Inflammatory macrophage (primary cell): ENCODE measurements at places on chromosomes 16 and 17.
A peak's percentile ranks its signal among the peaks of the same experiment; 100 is the strongest.

GRCh38 chr16:49800876-49801275, 55.0 kb downstream of the ZNF423 start:
- DNase-seq = peak; percentile 2

DNA sequence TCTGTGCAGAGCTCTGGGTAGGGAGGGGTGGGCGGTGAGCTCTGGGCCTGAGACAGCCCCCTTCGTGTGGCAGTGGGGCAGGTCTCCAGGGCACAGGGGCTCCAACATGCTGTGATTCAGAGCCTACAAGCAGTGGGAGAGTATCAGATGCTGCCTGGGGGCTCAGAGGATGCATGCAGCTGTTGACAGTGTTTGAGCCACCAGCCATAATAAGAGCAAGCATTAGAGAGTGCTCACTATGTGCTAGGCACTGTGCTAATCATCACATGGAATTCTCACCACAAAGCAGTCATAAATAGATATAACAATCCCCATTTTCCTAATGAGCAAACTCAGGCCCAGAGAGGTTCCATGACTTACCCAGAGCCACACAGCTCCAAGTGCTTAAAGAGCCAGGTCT, 8.1 kb downstream of the PDK2 start:
- no peak for DNase-seq

GRCh38 chr16:13920510-13920818, 510 bp downstream of the ERCC4 start:
- DNase-seq = no peak

DNA sequence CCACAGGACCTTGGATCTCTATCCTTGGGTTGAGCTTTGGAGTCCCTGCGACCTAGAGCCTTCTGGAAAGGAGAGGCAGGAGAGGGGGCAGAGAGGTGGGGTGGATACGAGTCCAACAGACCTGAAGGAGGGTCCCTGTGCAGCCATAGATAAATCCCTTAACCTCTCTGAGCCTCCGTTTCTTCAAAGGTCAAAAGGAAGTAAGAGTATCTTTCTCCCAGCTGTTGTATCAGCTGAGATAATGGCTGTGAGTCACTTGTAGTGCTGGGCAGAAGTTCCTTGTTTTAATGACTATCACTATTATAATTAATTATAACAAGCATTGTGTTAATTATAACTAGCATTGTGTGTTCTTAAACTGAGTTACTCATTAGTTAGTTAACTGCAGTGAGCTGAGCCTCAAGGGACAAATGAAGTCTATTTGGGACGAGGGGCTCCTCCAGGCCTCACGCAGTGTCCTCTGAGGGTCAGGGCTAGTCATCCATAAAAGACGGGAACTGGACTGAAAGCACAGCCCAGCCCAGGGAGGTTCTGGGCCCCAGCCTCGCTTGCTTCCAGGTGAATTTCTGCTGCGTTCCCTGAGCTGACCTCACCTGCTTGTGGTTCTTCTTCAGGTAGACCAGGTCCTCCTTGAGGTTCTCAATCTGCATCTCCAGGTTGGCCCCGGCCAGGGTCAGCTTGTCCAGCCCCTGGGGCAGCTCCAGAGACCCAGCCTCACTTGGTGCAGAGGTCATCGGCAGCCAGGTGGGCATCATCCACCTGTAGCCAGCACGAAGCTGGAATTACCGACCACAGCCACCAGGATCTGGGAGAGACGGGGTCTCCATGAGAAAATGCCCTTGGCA, 5.7 kb upstream of the KRT17 start:
- DNase-seq = peak; percentile 47

GRCh38 chr17:14579716-14580115, 278.8 kb downstream of the HS3ST3B1 start:
- no peak for DNase-seq

- DNase-seq = no peak
Measured at GRCh38 chr17:4334776-4335584, 31.5 kb downstream of the UBE2G1 start.

GRCh38 chr17:8409966-8410882, 12.6 kb upstream of the RNF222 start:
- DNase-seq = peak; percentile 89

GRCh38 chr17:44389723-44390202, 314 bp upstream of the ITGA2B start:
- DNase-seq = peak; percentile 75

DNA sequence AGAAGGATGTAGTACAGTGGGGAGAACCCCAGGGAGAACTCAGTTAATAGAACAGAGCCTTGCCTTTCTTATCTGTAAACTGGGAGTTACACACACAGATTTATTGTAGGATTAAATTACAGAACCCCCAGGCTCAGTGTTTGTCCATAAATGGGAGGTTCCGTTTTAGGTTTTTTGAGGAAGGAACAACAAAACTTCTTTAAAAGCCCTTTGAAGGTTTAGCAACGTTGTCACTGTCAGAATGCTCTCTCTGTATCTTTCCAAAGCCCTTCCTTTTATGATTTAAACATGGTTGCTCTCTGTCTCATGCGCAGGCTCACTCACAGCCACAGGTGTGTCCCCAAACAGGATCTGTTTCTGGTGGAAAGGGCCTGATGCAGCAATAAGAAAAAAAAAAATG, 9.4 kb upstream of the GNA13 start:
- DNase-seq = peak; percentile 51

GRCh38 chr16:787978-788398, at the start of gene RPUSD1:
Gene RPUSD1 (minus strand): TSS chr16:788381. CDS start chr16:787737, 644 bp downstream.
- DNase-seq = no peak

DNA sequence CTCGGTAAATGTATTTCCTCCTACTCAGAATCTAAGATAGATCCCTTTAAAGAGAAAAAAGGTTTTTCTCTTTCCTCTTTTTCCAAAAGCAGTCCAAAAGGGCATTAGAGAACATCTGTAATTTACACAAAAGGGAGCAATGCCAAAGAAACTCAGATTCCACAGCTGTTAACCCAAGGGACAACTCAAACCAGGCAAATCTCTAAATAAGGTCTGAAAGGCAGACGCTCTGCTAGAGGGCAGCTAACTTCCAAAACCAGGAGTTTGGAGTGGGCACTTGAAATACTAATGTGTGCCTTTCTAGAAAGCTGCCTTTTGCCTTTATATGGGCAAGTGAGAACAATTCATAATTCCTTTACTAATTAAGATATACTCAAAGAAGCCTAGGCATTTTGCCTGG, 435.7 kb downstream of the ZFHX3 start:
- DNase-seq = no peak

DNA sequence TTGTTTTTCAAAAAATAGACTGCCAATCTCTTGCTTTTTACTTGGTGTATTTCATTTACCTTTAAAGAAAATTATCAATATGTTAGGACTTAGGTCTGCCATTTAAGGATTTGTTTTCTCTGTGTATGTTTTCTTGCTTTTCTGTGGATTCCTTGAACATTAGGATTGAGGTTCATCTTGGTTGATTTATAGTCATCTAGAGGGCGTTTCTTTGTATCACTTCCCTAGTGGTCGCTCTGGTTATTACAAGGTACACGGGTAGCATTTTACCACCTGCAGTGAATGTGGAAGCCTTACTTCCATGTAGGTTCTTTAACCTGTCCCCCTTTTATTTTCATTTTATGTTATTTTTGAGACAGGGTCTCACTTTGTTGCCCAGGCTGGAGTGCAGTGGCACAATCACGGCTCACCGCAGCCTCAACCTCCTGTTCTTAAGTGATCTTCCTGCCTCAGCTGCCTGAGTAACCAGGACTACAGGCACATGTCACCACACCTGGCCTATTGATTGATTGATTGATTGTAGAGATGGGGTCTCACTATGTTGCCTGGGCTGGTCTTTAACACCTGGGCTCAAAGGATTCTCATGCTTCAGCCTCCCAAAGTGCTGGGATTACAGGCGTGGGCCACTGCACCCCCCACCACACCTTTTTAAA, 35.2 kb upstream of the CBX4 start:
- DNase-seq = peak; percentile 39

- no peak for DNase-seq
Measured at GRCh38 chr17:80774643-80775281, 216.9 kb upstream of the CHMP6 start.

DNA sequence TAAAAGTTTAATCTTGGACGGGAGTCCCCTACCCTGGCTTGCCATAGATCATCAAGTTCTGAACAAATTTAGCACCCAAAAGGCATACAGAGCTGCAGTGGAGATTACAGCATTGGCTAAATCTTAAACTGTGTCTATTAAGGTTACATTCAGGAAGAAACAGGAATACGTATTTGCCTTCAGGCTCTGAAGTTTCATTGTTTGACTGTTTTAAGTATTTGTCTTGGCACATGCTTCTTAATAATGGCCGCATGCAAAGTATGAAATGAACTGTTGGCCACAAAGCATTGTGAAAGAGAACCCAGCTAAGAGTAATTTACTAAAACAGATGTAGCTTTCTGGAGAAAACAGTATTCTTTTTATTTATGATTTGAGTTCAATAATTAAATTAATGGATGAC, 63.9 kb upstream of the CNEP1R1 start:
- DNase-seq = no peak

DNA sequence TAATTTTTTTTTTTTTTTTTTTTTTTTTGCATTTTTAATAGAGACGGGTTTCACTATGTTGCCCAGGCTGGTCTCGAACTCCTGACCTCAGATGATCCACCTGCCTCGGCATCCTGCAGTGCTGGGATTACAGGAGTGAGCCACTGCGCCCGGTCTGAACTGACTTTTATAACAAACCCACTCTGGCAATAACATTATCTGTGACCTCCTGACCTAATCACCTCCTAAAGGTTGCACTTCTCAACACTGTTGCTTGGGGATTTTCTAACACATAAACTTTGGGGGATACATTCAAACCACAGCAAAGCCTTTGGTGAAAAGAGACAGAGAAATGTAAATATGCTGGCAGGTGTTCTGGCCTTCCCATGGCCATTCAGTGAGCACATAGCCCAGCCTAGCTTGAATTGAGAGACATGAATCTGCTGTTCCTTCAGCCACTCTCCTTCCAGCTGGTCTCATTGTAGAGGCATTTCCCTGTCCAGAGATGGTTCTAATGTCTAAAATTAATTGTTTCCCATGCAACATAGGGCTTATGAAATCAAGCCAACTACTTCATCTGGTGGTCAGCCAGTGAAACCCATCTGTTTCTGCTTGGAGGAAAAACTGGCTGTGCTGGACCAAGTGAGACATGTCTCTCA, 28.3 kb downstream of the LYRM1 start:
- DNase-seq = no peak

- no peak for DNase-seq
Measured at GRCh38 chr17:63949576-63950250, 17.6 kb upstream of the CD79B start.

GRCh38 chr17:4184811-4185210, 41.8 kb downstream of the CYB5D2 start:
- DNase-seq = no peak

DNA sequence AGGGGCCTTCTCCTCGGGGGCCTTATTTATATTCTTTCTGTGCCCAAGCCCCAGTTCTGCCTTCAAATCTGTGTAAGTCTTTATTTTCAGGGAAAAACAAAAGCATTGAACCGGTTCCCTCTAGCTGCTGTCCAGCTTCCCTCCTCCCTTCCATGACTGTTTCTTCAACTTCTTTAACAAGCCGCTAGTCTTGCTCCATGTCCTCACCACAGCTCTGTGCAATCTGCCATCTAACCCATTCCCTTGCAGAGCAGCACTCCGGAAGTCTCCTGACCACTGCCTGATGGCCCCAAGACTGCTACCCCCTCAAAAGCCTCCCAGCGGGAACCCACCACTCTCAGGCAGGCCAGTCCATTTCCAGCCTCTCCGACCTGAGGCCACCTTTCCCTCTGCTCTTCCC, 16.9 kb downstream of the EMC8 start:
- peak; percentile 39 for DNase-seq

- DNase-seq = no peak
Measured at GRCh38 chr16:20879175-20880040, 20.8 kb downstream of the DCUN1D3 start.

DNA sequence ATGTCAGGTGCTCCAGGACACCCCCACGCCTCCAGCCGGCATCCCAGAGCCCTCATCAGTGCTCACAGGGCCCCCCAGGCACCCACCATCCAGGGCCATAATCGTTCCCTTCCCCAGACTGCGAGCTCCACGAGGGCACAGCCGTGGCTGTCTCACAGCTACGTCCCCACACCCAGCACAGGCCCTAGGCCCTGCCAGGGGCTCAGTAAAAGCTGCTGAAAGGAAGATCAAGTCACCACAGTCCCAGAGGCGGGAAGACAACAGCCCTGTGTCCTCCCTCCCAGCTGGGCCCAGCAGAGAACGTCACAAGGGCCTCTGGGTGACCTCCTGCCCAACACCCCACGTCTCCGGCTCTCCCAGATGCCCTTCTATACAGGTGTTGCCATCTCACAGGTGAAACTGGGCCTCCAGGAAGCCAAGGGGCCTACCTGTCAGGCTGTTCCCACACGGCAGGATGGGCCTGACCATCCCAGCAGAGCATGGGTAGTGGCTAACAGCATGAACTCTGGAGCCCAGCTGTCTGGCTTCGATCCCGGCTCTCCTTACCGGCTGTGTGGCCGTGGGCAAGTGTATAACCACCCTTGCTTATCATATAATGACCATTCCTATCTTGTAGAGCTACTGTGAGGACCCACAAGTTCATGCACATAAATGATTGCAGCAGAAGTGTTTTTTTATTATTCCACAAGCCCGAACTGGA, 17.9 kb downstream of the ARL2BP start:
- no peak for DNase-seq

DNA sequence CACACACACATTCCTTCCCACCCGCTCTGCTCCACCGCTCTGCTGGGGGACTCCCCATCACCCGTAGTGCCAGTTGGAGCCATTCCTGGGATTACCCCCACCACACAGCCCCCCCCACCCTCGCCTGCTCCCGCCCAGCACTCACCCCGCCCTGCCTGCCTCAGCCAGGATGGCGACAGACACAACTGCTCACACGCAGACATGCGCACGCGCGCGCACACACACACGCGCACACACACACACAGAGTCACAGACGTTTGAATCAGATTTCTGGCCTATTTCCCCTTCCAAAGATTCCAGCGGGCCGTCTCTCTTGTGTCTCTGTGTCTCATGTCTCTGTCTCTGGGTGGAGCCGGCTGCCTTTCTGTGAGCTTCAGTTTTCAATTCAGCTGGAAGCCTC, 4.4 kb downstream of the CACNA1G start:
- peak; percentile 48 for DNase-seq

GRCh38 chr16:1906055-1906845, 12.0 kb downstream of the HS3ST6 start:
- DNase-seq = no peak

DNA sequence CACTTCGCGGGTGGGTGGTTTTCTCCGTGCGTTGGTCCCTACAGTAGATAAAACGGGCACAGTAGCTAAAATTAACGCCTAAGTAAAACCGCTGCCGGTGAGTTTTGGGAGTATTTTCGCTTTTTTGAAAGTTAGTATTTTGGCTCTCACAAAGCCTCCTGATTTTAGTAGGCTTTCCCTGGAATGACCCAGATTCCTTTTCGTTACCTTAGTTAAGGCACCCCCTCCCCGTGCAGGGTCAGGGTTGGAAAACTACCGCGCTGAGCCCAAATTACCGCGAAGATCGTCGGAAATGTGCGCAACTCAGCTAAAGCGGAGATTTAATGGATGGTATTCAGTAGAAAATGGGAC, 28.3 kb upstream of the ST6GALNAC1 start:
- DNase-seq = no peak
